ENCODE measurements at places on chromosomes 6 and 20. TPM values are rescaled to one million over a fixed set of nuclear protein-coding genes. Genes with fewer than 3 reads are reported as not detected.

Gene SMLR1
- not detected for total RNA-seq

Gene MAS1
- total RNA-seq = not detected

DNA sequence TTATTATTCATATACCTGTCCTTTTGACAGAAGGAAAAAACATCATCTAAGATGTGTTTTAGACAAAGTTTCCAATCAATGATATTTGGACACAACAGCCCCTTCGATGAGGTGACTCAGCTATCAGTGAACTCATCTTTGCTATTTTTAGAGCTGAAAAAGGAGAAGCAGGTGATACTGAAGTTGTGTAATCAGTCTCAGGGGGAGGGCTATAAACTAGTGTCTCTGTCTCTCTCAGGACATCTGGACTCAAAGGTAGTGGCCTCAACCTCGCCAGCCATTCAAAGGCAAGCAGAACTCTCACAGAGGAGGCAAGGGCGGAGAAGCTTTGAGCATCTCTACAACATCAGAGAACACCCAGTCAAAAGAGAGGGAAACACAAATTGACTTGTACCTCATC lies 135.4 kb downstream of the BFSP1 start:
- peaks cover 5% of the 10 kb centered on the region for H3K27me3 ChIP-seq
- no peaks in the 10 kb centered on the region for H3K4me1 ChIP-seq
- no peak overlapping the region for H3K4me3 ChIP-seq
- no peak overlapping the region for H3K27ac ChIP-seq
- DNase-seq = no peak

GRCh38 chr6:127857051-127857637 lies 43.7 kb downstream of the THEMIS start:
- peaks cover 42% of the 10 kb centered on the region for H3K4me1 ChIP-seq
- H3K27me3 ChIP-seq = no peaks in the 10 kb centered on the region
- DNase-seq = no peak
- H3K36me3 ChIP-seq = peaks cover 18% of the 10 kb centered on the region
- H3K4me3 ChIP-seq = no peak overlapping the region

Measured in T-cell (primary cell).